ENCODE measurements at places on chromosomes 12 and 14. TPM values are rescaled to one million over a fixed set of nuclear protein-coding genes. Genes with fewer than 3 reads are reported as not detected.

Gene RAD9B
- polyA plus RNA-seq = 0.61 TPM

DNA sequence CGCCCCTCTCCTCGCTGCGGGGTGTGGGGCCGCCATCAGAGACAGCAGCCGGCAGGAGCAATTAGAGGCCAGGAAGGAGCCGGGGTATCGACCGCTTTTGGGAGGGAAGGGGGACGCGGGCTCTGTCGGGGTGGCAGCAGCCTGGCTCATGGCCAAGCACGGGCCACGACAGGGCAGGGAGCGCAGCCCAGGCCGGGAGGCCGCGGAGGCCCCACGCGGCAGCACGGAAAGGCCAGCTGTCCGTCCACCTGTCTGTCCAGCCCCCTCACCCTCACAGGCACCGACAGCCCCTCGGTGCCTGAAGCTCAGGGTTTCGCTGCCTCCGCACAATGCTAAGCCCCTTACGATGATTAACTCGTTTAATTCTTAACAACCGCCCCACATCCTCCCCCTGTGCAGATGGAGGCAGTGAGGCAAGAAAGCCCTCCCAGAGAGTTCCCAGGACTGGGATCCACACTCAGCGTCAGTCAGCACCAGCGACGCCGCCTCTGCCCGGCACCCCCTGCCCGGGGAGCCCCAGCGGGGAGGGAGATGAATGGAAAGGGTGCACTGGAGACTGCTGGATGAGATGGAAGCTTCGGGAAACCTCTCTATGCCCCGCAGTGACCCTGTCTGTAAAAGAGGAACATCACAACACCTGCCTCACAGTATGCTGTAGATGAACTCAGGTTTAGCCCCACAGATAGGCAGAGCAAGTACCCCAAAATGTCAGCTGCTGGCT, 23.7 kb downstream of the NCOR2 start:
- no peak for DNase-seq
- peaks cover 53% of the 10 kb centered on the region for H3K4me1 ChIP-seq
- peak overlapping the region; percentile 57 for H3K27ac ChIP-seq
- H3K27me3 ChIP-seq = no peaks in the 10 kb centered on the region

DNA sequence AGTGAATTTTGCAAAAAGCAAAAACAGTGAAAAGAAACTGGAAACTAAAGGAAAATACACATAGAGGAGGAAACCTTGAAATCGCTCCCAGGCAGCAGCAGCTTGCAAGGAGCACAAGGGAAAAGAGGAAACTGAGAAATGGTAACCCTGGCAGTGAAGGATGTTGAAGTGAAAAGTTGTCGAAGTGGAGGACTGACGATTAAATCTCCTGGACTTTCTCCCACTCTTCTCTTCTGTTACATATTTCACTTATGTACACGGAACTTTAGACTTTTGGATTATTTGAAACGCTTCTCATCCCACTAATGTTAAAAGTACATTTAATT, 388.8 kb upstream of the USP15 start:
- H3K36me3 ChIP-seq = no peaks in the 10 kb centered on the region
- no peaks in the 10 kb centered on the region for H3K27me3 ChIP-seq
- no peaks in the 10 kb centered on the region for H3K4me1 ChIP-seq

GRCh38 chr14:95683793-95684192, 2.4 kb upstream of the TCL1B start:
- DNase-seq = peak; percentile 34
- H3K36me3 ChIP-seq = no peaks in the 10 kb centered on the region
- no peak overlapping the region for H3K4me3 ChIP-seq
- no peaks in the 10 kb centered on the region for H3K4me1 ChIP-seq
- no peak overlapping the region for H3K27ac ChIP-seq

Gene ENTPD5
- 25.1 TPM for polyA plus RNA-seq

DNA sequence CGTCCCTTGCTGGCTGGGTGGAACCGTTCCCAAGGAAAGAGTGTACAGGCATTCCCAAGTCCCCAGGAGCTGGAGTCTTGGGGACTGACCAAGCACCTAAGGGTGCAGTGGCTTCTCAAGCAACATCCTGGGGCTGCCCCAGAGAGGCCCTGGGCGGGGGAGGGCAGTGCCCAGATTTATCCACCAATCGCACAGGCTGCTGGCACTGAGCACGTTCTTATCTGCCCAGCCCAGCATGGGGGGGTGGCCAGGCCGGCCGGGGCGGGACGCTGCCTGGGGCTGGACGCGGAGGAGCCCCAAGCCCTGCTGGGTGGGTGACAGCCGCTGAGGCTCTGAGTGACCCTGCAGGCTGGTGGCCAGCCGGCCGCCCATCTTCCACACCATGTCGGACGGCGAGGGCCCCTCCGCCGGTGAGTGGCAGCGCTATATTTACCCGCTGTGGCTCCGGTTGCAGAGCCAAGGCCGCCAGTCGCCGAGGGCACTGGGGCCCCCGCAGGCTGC, 53.4 kb downstream of the CYP46A1 start:
- peaks cover 12% of the 10 kb centered on the region for H3K4me1 ChIP-seq
- H3K27me3 ChIP-seq = no peaks in the 10 kb centered on the region
- H3K27ac ChIP-seq = no peak overlapping the region
- no peaks in the 10 kb centered on the region for H3K36me3 ChIP-seq

Gene NUDT14
- 98.1 TPM for polyA plus RNA-seq

Gene LRFN5
- polyA plus RNA-seq = 1.8 TPM

Gene CPNE6
- not detected for polyA plus RNA-seq

DNA sequence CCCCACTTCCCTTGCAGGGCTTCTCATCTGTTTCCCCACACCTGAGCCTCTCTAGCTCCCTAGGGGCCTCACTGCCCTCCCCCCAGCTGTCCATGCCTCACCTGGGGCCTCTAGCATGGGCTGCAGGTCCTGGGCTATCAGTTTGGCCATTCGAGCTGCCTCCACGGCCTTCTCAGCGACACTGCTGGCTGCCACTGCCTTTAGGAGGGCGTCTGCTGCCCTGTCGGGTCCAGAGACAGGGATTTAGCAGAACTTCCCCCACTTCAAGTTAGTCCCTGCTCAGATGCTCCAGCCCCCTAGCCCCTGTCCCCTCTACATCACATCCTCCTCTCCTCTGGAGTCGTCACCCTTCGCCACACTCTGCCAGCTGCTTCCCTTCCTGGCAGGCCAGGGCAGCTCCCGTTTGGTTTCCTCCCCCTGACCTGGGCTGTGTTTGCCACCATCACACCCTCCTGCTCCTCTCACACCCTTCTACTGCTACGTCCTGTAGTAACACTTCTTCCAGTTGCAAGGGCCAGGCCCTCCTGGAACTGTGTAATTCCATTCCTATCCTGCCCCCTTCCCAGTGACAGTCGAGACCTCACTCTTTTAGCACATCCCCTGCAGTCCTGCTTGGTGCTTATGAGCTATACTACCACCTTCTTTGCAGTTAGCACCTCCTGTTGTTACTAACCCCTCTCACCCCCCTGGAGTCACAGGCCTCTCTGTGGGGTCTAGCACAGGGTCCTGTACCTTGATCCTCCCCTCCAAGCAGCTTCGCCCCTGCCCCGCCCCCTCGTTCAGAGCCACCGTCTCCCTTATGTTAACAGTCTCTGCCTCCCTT, 4.3 kb upstream of the AP1G2 start:
- peak; percentile 4 for DNase-seq
- H3K4me1 ChIP-seq = peaks cover 17% of the 10 kb centered on the region
- H3K27ac ChIP-seq = no peak overlapping the region
- no peak overlapping the region for H3K4me3 ChIP-seq
- H3K36me3 ChIP-seq = no peaks in the 10 kb centered on the region
